ENCODE measurements at places on chromosomes 13 and 19.

- no peak for DNase-seq
Measured at GRCh38 chr19:13788991-13789390, 6.3 kb upstream of the ZSWIM4 start.

- no peak for DNase-seq
Measured at GRCh38 chr19:16003391-16003790, 54.6 kb downstream of the OR10H4 start.

- DNase-seq: no peak
Measured at GRCh38 chr19:29480507-29480906, 45.3 kb upstream of the VSTM2B start.

DNA sequence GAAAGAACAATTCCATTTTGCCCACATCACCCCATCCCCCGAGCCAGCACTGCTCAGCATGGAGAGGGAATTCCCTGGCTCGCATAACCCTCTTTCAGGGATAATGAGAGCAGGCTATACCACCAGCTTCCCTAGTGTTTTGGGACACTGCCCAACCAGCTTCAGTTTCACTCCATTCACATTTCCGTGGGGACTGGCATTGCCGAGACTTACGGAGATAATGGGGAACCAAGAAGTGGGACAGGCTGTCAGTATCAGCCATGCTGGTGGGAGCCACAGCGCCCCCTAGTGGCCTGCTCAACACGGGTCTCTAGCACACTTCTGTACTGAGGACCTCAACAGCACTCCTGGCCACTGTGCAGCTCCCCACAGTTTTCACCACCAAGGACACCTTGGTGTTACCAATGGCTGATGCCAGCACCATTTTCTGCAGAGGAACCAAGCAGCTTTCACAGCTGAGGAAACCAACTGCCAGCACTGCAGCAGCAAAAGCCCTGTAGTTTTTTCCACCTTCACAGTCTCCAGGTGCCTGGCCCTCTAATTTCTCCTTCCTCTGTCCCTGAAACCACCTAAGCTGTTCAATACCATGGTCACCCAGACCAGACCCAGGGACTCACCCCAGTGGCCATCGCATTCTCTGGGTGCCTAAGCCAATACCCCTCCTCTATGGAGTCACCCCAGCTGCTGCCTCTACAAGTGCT lies 23.7 kb downstream of the SLC6A16 start:
- no peak for DNase-seq

GRCh38 chr19:57233207-57233606 lies 2.4 kb downstream of the AURKC start:
- no peak for DNase-seq

GRCh38 chr19:17448131-17448967 lies at the start of gene TMEM221:
Gene TMEM221 (minus strand): TSS chr19:17448668. CDS start chr19:17448462, 206 bp downstream.
- no peak for DNase-seq

DNA sequence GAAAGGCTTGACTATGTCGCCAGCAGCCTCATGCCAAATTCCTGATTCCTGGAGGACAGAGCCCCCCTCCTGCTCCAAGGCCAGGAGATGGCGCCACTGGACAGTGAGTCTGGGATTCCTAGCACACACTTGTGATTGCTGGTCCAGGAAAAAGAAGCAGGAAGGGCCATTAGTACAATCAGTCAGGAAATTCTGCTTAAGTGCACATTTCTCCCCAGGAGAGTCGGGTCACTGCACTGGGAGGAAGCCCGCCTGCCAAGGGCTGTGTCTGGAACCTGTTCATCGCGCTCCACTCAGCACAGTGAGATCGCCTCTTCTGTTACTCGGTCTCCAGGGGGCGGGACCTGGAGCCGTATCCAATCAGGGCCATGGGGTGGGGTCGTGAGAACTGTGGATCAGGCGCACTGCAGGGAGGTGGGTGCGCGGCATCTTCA lies 65.1 kb downstream of the ZNF823 start:
- DNase-seq: no peak

- DNase-seq: no peak
Measured at GRCh38 chr19:33659835-33660234, 38.1 kb downstream of the CHST8 start.

- no peak for DNase-seq
Measured at GRCh38 chr13:72062566-72062965, 195.6 kb upstream of the DACH1 start.
